Astrocyte (in vitro differentiated cells and primary cell): ENCODE measurements at places on chromosomes 4 and X. TPM values are rescaled to one million over a fixed set of nuclear protein-coding genes. Genes with fewer than 3 reads are reported as not detected.

AKAP4 gene
- total RNA-seq = not detected in 2 replicates

CXCL10 gene
- 12.9 and 16.6 TPM in 2 replicates for total RNA-seq

BEX5 gene
- total RNA-seq = 1.4 and 1.6 TPM in 2 replicates

NXF2B gene
- not detected in 2 replicates for total RNA-seq

PCDH18 gene
- total RNA-seq = 4.6 and 4.9 TPM in 2 replicates

GPR82 gene
- total RNA-seq = not detected in 2 replicates

NAP1L2 gene
- total RNA-seq = 7.2 and 8.3 TPM in 2 replicates

FAM114A1 gene
- total RNA-seq = 159 and 169 TPM in 2 replicates

LRP2BP gene
- total RNA-seq = 0.26 and 0.27 TPM in 2 replicates

TMPRSS11F gene
- 0.27 TPM in 1 of 2 replicates, not detected in the other for total RNA-seq

CYBB gene
- not detected in 2 replicates for total RNA-seq

RIBC1 gene
- total RNA-seq = 0.34 and 0.46 TPM in 2 replicates

USP51 gene
- 1.5 and 2.2 TPM in 2 replicates for total RNA-seq

CTAG1B gene
- total RNA-seq = not detected in 2 replicates

KDR gene
- 2.5 TPM in 2 replicates for total RNA-seq

H2BW2 gene
- not detected in 2 replicates for total RNA-seq

TSPAN7 gene
- total RNA-seq = 3.5 and 4.8 TPM in 2 replicates

SPANXD gene
- total RNA-seq = not detected in 2 replicates

DIPK2B gene
- total RNA-seq = not detected in 2 replicates

FAAH2 gene
- total RNA-seq = 0.19 and 0.20 TPM in 2 replicates

RTL9 gene
- 0.91 and 0.94 TPM in 2 replicates for total RNA-seq

PPEF1 gene
- total RNA-seq = 0.14 TPM in 1 of 2 replicates, not detected in the other

GIMD1 gene
- total RNA-seq = not detected in 2 replicates

LAMTOR3 gene
- 49.6 and 53.9 TPM in 2 replicates for total RNA-seq

NAA11 gene
- total RNA-seq = not detected in 2 replicates

MAGEA10 gene
- not detected in 2 replicates for total RNA-seq

EXOC1L gene
- not detected in 2 replicates for total RNA-seq

OPN1MW2 gene
- total RNA-seq = not detected in 2 replicates
